ENCODE measurements at places on chromosomes 11 and 22.

GRCh38 chr11:60305906-60306619 lies 21.0 kb upstream of the MS4A6E start:
- no peak for DNase-seq

DNA sequence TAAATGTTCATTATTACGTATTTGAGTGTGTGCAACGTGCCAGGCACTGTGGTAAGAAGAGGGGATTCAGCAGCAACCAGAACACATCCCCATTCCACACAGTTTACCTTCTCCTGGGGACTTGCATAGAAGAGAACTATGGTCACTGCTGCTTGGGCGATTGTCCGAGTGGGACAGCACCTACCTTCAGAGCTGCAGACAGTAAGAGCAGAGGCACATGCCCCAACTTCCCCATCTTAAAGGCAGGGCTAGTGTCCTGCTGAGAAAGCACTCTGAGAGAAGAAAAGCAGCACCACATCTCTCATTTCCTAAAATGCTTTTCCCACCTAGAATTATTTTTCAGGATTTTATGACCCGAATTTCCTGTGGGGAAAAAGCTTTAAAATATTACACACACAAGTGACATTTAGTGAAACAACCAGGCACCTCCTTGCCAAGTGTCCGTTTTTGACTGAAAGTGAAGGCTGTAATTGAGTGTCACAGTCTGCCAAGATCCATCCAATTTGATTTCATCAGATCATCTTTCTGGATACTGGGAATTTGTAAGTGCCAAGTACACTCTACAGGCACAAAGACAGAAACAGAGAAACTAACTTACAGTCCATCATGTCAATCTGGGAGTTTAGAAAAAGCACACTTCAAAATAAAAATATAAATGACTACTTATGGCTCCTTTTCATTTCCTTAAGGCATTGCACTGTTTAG lies 24.6 kb downstream of the TRAF6 start:
- no peak for DNase-seq

DNA sequence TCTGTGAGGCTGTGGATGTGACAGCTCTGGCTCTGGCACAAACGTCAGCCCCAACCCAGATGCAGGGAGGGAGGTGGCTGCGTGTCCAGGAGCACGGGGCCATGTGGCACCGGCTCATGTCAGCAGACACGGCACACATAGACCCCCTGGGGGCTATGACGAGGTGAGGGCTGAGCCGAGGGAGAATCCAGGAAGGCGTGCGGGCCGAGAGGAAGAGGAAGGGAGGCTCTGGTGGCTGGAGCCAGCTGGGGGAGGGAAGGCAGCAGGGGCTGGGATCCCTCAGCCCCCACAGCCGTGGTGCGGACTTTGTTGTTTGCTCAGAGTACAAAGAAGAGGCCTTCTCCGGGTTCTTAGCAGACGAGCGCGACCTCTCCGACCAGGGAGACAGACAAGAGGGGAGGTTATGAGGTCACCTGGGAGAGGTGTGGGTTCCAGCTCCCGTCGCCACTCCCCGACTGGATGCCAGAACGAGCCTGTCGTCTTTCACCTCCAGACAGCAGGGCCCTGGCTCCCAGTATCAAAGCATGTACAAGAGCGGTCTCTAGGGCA lies 46.1 kb downstream of the CDKN1C start:
- no peak for DNase-seq

GRCh38 chr11:69195824-69196782 lies 40.4 kb downstream of the SMIM38 start:
- no peak for DNase-seq

GRCh38 chr11:82722231-82722630 lies 11.4 kb downstream of the FAM181B start:
- no peak for DNase-seq

DNA sequence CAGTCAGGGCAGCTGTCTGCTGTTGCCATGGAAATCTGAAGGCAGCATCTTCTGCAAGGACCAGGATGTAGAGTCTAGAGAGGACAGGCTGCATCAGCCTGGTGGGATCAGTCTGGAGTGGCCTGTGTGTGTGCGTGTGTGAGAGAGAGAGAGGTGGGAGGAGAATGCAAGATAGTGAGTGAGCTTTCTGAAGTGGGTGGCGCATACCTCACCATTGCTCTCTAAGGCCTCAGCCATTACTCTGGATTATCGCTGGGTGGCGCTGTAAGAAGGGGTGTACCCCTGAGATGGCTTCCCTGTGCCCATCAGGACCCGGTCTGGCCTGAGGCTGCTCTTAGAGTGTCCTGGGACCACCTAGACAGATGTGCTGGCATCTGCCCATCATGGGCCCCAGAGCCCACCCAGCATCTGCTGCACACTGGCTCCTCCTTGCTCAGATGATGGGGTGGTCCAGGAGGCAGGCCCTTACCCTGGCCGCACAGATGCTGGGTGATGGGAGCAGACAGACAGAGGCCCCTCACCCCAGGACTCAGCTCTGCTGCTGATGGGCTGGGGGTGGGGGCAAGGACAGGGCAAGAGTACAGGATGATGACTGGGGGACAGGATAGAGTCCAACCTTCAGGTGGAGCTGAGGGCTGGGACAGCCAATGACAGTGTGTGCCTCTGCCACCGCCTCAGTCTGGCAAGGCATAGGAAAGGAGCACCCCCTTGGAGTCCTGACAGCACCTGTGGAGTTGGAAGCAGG lies 25.7 kb upstream of the TUB start:
- no peak for DNase-seq

Data from hypothalamus (tissue), 51 donors.